Hypothalamus (tissue), 51 donors: ENCODE measurements at places on chromosomes 3 and 15.

DNA sequence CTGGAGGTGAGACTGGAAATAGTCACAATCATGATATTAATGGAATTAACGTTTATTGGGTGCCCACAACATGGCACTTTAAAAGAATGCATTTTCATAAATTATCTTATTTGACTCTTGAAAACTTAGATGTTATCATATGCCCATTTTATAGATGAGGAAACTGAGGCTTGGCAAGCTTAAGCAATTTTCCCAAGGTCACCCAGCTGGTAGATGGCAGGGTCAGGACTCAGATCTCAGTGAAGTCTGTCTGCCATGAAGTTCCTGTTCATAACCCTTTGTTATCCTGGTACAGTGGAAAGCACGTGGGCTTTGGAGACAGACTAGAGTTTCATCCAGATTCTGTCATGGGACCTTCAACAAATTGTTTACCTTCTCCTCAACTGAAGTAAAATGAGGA, 174.6 kb upstream of the NR2E3 start:
- no peak for DNase-seq

DNA sequence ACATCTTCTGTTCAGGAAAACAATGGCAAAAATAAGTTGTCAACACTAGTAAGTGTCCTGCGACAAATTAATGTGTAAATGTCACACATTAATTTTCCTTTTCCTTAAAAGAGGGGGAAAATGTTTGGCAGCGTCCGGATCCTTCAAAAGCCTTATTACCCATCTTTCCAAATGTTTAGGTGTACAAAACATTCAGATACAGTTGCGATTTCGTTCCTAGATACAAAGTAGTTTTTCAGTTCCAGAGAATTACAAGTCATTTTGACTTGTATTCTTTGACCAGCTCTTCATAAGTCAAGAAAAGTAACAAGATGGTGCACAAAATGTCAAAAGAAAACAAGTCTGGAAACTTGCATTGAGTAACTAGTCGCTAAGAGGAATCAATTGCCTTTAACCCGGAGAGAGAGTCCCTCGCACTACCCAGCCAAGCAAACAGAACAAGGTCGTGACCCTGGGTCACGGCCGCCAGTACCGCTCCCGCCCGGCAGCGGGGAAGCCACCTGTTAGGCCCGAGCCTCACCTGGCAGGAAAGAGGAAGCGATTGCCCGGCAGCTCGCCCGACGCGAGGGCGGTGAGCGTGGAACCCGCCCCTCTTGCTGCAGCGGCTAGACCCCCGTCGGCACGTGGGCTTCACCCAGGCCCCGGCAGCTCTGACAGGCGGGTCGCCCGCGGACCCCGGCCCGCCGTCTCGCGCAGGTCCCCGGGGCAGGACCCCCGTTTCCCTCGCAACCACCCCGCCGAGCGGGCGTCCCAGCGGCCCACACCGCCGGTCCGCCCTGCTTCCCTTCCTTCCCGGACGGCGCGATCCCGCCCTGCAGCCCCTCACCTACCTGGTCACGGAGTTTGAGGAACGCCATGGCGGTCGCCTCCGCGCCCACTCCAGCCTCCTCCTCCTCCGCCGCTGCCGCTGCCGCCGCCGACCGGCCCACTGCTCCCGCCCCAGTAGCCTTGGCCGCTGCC, 61.0 kb upstream of the ANKRD28 start:
- no peak for DNase-seq

DNA sequence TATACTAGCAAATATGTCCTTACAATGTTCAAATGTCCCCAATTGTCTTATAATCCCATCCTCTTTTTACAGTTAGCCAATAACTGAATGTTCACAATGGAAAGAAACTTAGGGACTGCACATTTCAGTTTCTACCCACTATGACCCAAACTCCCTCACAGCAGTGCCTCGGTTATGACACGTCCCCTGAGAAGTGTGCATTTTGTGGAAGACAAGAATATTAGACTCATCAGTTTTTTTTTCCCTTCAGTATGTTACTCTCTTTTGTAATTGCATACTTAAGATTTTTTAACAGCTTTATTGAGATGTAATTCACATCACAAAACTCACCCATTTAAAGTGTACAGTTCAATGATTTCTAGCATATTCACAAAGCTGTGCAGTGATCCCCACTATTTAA, 64.8 kb downstream of the IGF2BP2 start:
- DNase-seq, result no peak

GRCh38 chr3:172181932-172182586, 142.7 kb downstream of the FNDC3B start:
- DNase-seq, result no peak

GRCh38 chr15:71547011-71547410, 263.3 kb upstream of the NR2E3 start:
- no peak for DNase-seq

DNA sequence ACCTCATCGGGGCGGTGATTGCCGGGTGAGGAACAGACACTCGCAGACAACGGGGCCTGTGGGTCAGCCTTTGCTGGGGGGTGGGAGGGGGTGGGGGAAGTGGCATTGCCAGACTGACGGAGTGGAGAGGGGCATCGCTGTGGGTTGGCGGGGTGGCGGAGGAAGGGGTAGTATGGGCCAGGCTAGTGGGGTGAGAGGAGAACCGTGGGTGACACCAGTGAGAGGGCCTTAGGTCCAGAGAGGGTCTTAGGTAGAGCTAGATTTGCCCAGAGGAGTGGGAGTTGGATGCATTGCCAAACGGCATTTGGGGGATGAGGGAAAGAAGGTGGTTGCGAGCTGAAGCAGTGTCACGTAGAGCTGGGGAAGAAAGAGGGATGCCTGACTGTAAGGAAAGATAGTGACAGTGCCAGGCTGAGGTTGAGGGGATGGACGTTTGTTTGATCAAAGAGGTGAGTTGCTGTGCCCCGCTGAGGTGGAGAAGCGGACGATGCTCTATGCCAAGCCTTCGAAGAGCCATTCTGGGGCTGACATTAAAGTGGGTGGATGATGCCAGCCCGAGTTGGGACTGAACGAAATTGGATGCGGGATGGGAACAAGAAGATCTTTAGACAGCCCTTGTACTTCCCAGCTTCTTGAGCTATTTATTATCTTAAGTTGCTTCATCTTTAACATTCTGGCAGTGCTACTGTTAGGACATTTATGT, 572 bp downstream of the DNAJB11 start:
- no peak for DNase-seq

DNA sequence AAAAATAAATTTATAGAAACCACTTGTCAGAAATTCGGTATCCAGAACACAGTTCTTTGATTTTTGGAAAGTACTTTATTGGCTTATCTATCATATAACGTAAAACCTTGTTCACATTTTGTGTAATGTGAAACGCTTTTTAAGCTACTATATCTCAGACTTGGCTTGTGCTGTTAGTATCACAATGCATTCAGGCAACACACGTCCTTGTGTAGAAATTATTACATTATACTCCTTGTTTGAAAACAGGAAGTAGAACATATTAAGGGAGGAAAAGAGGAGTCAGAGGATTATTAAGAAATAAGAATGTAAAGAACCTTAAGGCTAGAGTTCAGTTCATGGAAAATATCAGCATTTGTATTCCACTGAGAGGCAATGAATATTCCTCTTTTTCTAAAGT, 1.6 kb downstream of the DNAJC13 start:
- no peak for DNase-seq

DNA sequence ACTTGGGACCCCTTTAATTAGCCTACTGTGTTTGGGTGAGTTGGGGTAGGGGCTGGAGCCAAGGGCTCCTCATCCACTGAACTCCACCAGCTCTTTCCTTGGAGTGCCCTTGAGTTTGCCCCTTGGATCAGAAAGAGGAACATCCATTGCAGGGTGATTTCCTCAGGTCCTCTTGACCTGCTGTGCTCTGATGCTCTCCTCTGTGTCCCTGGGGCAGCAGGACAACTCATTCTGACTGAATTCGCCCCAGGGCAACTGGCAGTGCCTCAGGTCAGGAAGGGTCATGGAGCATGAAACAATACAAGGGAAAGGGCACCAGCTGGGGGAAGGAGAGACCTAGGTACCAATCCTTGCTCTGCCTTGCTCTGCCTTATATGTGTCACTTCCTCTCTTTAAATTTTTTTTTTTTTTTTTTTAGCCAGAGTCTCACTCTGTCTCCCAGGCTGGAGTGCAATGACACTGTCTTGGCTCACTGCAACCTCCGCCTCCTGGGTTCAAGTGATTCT, 47.8 kb downstream of the BSN start:
- no peak for DNase-seq

- no peak for DNase-seq
Measured at GRCh38 chr3:132231633-132232032, 85.6 kb upstream of the ACP3 start.

- no peak for DNase-seq
Measured at GRCh38 chr3:167887096-167887495, 151.6 kb downstream of the SERPINI1 start.

DNA sequence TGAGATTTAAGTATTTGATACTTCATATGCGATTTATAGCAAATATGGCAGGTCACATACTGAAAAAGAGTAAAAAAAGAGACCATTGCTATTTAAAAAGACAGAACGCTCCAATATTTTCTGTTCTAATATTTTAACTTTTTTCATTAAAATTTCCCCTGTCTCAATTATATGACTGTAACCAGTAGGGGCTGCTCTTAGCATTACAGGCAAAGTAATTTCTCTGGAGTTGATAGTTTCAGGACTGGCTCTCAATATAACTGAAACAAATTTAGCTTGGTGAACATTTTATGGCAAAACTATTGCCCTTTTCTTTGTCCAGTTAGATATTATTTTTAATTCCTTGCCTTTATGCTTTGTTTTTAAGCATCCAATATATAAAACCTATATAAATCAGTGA, 286.3 kb upstream of the ROBO2 start:
- no peak for DNase-seq

GRCh38 chr3:30440147-30440604, 166.2 kb upstream of the TGFBR2 start:
- DNase-seq, result no peak

DNA sequence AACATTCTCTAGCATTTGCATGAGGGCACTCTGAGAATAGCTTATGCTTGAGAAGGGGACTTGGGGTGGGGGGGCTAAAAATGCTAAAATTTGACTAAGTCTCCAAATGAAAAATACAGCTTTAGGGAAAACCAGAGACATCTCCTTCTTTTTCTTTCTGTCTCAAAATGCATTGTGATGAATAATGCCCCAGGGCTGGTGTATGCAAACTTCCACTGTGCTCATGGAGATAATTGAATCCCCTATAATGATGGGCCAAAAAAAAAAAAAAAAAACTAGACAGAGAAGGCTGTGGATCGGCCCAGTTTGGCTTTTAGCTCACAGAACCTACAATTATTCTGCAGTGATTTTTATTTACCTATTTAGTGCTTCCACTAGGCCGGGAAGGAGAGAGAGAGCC, 147.9 kb upstream of the RORA start:
- no peak for DNase-seq

GRCh38 chr3:15647611-15648167, 46.1 kb downstream of the BTD start:
- DNase-seq, result no peak

GRCh38 chr15:57376696-57377477, 582 bp downstream of the CGNL1 start:
- no peak for DNase-seq

DNA sequence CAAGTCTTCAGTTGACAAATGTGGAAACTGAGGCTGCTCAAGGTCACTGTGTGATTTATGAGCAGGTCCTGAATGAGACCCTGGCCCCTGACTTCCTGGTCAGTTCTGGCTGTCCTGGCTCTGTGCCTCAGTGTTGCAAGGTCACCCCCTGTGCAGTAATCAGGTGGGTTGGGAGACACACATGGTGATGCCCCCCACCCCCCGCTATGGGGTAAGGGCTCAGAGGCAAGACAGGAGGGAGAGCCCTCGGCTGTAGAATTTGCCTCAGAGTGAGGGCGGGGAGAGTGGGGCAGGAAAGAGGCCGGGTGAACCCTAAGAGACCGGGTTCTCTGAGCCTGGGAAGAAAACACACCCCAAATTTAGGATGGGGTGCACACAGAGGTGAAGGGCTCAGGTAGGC, 98.5 kb downstream of the MEGF11 start:
- DNase-seq, result no peak

GRCh38 chr3:87218560-87218959, 8.5 kb upstream of the CHMP2B start:
- no peak for DNase-seq

DNA sequence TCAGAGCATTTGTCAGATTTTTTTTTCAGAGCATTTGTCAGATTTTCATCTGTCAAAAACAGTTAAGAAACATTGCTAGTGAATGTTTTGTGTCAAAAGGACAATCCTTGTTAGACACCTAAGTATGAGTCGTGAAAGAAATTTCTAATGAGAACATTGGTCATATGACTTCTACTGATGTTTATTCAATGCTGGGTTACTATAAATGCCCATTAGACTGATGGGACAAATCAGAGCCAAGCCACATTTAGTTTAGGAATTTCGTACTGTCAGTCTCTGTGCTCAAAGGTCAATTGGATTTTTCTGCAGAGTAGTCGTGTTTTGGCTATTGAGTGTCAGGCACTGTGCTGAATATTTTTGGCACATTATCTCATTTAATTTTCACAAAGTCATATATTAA, 31.6 kb downstream of the TSC22D2 start:
- DNase-seq, result no peak

DNA sequence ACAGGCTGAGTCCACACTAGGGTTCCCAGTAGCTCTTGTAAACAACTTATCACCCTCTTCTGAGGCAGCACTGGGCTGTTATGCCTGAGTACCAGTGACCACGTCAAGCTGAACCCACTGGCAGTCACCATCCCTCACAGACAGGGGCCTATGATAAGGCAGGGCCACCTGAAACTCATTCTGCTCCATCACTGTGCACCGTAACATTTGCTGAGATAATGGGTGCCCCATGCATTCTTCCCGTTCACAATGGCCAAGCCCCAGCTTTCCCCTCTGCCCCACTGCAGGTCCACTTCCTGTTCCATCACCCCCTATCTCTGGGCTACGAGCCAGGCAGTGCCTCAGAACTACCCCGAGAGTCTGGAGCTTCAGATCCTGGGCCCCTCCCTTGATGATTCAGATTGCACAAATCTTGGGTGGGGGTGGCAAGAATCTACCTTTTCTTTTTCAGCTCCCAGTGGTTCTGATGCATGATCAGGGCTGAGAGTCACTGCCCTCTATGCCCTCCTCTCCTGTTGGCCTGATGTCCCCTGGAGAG, 158.0 kb downstream of the RAB11A start:
- DNase-seq, result no peak

DNA sequence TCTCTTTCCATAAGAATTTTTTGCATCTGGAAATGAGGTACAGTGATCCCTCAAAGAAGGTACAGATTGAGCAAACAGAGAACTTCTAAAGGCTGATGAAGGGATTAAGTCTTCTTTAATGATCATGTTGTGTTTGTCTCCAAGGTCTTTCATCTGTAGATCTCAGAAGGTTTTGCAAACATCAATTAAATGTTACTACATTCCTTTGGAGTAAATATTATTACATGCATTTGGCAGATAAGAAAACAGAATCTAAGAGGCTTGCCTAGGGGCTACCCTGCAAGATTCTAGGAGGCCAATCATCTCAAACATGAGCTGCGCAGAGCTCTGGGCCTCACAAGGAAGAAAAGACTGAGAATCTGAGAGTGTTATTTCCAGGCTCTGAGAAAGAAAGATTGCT, 70.9 kb upstream of the LPP start:
- DNase-seq, result no peak

DNA sequence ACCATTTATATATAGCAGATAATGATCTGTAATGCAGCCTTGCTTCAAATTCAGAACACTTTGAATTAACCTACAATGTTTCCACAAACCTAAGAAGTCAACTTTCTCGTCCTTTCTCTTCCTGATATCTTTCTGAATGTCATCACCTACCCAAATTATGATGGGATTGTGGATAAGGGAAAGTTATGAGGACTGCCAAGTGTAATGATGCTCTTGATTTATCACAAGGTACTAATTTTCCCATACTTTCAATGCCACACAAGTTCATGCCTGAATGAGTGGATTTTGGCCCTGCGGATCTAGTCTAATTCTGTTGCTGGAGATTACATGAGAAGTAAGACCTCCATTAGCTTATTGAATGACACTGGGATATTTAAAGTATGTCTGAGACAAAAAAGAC, 82.6 kb upstream of the NANOGP8 start:
- DNase-seq, result no peak
